ENCODE measurements at places on chromosomes 13 and 19.
A peak's percentile ranks its signal among the peaks of the same experiment; 100 is the strongest.

DNA sequence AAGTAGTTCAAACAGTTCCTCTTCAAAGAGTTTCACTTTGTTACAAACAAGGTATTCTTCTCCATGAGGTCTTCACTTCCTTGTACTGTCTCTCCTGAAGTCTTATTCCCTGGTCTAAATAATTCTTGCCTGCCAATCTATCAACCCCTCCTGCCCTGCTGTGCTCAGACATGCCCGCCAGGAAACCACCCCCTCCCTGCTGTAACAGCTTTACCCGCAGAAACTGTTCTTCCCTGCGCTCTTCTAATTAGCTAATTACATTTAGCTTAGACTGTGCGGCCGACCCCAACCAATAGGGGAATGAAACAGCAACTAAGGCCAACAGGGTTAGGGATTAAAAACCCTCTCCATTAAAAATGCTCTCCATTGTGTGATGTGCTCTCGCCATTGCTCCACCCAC is 46.7 kb downstream of the ZNF846 start:
- no peak for DNase-seq

GRCh38 chr19:41327576-41328156 is 17.7 kb downstream of the CCDC97 start:
- peak; percentile 67 for DNase-seq

DNA sequence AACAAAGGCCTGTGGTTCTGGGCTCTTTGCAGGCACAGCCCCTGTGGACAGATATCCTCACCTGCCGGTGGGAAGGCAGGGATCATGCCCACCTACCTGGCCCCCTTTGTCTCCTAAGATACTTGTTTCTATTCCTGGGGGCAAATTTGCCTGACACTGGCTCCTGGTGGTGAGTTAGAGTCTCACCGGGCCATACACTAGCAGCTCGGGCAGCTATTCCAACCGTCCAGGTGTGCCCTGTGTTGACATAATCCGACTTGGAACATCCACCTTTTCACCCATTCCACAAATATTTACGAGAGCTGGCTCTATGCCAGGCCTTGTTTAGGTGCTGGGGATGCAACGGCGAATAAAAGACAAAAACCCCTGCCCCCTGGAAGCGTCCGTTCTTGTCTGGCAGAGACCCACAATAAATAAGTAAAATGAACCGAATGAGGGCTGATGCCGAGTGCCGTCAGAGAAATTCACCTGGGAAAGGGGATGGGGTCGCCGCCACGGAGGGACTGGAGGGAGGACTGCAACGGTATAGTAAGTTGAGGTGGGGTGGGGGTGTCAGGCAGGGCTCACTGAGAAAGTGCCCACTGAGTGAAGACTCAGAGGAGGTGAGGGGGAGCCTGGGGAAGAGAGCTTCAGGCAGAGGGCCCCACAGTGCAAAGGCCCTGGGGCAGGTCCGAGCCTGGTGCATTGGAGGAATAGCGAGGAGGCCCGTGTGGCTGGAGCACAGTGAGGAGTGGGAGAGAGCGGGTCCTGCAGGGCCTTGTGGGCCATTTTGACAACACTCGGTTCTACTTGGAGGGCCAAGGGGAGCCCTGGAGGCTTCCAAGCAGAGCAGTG is 43.2 kb upstream of the RANBP3 start:
- no peak for DNase-seq

DNA sequence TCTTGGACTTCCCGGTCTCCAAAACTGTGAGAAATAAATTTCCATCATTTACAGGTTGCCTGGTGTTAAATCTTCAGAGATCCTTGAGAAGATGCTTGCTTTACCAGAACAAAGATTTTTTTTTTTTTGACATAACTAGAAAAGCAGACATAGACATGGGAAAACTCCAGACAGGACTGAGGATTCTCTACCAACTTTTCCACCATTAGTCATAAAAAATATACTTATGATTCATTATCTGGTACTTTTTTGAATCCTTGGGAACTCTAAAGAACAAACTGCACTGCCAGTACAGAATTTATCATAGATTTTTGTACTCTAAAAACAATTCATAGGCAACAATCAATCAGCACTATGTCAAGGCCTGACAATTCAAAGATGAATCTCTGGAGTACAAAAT is 487.6 kb downstream of the EFNB2 start:
- DNase-seq: no peak

DNA sequence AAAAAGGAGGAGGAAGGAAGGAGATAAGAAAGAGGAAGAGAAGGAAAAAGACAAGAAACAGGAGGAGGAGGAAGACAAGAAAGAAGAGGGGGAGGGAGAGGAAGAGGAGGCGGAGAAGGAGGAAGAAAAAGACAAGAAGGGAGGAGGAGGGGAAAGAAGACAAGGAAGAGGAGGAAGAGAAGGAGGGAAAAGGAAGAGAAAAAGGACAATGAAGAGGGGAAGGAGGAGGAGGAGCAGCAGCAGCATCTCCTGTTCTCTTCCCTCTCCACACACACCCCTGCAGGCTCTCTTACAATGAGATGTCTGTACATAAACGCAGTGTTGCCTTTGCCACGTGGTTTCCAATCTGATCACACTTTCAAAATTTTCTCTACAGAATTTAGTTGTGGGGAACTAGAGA is 66.6 kb downstream of the RUBCNL start:
- no peak for DNase-seq

- no peak for DNase-seq
These were observed 67.3 kb downstream of the TRPM4 start for GRCh38 chr19:49224879-49225278.
